ENCODE measurements at places on chromosomes 12 and 14. TPM values are rescaled to one million over a fixed set of nuclear protein-coding genes. Genes with fewer than 3 reads are reported as not detected.

Gene KRT7
- 4,985 TPM for total RNA-seq

Gene CORO1C
- total RNA-seq, result 190 TPM

Gene CLEC4D
- total RNA-seq, result not detected

Gene IFI27L2
- 49.7 TPM for total RNA-seq

Gene USP44
- 0.09 TPM for total RNA-seq

Gene KLRC2
- 1.7 TPM for total RNA-seq

Gene CEBPE
- total RNA-seq, result not detected

Gene OLR1
- 0.67 TPM for total RNA-seq

Gene PLXNC1
- 0.08 TPM for total RNA-seq

Gene KRT72
- total RNA-seq, result not detected

Gene PXMP2
- 21.0 TPM for total RNA-seq

Gene NPAS3
- total RNA-seq, result not detected

Gene NANOG
- total RNA-seq, result 0.05 TPM

Gene ADCY6
- 12.2 TPM for total RNA-seq

Gene CLEC4A
- total RNA-seq, result not detected

Gene KRT80
- total RNA-seq, result 38.7 TPM

Gene OASL
- total RNA-seq, result 1.7 TPM

Gene B4GALNT3
- 0.52 TPM for total RNA-seq

Gene OR6C75
- not detected for total RNA-seq

Gene HSPA2
- 39.9 TPM for total RNA-seq

Gene HPD
- 1.4 TPM for total RNA-seq

Gene LPAR5
- total RNA-seq, result 0.71 TPM

Gene SMCO2
- 0.11 TPM for total RNA-seq

Gene ZDHHC22
- 0.20 TPM for total RNA-seq

Gene MYH6
- total RNA-seq, result 0.11 TPM

Gene GAS2L3
- 9.2 TPM for total RNA-seq

Gene SERPINA10
- not detected for total RNA-seq

Gene STAC3
- 0.54 TPM for total RNA-seq

Gene MYO1H
- total RNA-seq, result not detected

Gene SRRM4
- not detected for total RNA-seq

Data from A549 treated with dexamethasone at 1 μM for 4 hours (cell line).